ENCODE measurements at places on chromosomes 12 and 14.

DNA sequence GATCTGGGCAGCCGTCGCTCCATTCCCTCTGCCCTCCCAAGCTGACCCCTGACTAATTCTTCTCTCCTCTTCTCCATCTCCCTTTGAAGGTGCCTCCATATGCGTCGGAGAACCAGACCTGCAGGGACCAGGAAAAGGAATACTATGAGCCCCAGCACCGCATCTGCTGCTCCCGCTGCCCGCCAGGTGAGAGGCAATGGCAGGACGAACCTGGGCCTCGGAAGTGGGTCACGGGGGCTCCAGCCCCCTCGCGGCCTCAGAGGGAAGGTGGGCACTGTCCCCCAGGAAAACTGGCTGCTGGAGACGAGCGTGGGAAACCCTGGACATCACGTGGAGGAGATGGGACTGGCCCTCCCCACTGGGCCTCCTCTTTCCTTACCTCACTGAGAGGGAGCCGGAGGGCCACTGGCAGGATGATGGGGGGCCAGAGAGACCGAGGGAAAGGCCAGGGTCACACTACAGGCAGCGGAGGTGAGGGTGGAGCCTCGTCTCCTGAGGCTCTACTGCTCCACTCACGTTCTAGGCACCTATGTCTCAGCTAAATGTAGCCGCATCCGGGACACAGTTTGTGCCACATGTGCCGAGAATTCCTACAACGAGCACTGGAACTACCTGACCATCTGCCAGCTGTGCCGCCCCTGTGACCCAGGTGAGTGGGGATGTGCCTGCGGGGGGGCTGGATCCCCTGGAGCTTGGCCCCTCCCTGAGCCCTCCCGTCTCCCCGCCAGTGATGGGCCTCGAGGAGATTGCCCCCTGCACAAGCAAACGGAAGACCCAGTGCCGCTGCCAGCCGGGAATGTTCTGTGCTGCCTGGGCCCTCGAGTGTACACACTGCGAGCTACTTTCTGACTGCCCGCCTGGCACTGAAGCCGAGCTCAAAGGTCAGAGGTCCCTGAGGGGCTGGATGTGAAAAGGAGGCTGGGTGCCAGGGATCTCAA, 806 bp downstream of the LTBR start:
- peak; percentile 63 for DNase-seq

- no peak for DNase-seq
Measured at GRCh38 chr12:32272465-32272864, 126.9 kb upstream of the FGD4 start.

GRCh38 chr14:86540636-86541247, 1010.8 kb downstream of the FLRT2 start:
- DNase-seq, result no peak

- no peak for DNase-seq
Measured at GRCh38 chr14:105184461-105184860, 3.3 kb upstream of the NUDT14 start.

- no peak for DNase-seq
Measured at GRCh38 chr12:80802652-80803400, 86.1 kb downstream of the MYF5 start.

DNA sequence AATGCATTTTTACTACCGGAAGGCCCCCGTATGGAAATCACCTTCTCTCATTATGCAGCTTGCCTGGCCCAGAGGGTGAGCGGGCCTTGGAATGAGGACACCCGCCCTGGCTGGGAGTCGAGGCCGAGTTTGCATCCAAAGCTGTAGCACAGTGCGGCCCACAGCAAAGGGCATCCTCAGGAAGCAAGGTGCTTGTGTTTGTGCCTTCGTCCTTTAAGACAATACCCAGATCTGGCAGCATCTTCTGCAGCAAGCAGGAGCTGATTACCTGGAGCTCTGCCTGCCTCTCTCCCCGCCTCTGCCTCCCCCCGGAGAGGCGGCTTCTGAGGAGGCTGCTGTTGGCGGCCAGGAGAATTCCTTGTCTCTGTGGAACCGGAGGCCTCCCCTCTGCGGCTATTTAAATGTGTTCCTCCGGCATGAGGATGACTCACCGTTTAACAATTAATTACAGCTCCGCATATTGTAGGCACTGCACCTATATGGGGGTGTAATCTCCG, 145.3 kb downstream of the CACNA1C start:
- DNase-seq, result no peak

DNA sequence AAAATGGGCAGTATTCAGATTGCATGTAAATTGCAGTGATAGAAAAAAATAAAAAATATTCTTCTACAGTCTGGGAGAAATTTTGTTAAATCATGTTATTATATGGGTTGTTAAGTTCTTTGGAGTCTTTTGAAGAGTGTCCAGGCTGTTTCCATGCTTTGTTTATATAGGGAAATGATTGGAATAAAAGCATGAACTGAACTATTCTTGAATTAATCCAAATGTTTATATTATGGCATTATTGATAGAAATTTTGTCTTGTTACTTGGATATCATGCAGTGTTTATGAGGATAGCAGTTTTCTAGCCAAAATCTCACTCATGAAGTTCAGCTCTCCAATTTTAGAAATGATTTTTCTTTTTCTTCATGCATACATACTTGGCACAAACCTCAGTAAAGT, 108.2 kb upstream of the NAV3 start:
- no peak for DNase-seq

GRCh38 chr12:68086019-68086603, 73.4 kb downstream of the IFNG start:
- DNase-seq, result no peak

DNA sequence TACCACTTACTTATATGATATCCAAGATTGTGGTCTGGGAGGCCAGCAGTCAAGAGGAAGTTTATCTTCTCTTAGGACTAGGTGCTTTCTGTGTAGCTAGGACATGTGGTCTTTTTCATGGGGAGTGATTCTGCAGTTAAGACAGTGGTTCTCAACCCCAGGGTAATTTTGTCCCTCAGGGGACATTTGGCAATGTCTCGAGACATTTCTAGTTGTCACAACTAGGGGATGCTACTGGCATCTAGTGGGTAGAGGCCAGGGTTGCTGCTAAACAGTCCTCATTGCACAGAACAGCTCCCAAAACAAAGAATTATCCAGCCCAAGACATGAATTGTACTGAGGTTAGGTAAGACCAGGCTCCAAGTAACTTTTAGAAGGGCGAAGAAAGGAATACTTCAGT, 20.0 kb downstream of the AMDHD1 start:
- no peak for DNase-seq

DNA sequence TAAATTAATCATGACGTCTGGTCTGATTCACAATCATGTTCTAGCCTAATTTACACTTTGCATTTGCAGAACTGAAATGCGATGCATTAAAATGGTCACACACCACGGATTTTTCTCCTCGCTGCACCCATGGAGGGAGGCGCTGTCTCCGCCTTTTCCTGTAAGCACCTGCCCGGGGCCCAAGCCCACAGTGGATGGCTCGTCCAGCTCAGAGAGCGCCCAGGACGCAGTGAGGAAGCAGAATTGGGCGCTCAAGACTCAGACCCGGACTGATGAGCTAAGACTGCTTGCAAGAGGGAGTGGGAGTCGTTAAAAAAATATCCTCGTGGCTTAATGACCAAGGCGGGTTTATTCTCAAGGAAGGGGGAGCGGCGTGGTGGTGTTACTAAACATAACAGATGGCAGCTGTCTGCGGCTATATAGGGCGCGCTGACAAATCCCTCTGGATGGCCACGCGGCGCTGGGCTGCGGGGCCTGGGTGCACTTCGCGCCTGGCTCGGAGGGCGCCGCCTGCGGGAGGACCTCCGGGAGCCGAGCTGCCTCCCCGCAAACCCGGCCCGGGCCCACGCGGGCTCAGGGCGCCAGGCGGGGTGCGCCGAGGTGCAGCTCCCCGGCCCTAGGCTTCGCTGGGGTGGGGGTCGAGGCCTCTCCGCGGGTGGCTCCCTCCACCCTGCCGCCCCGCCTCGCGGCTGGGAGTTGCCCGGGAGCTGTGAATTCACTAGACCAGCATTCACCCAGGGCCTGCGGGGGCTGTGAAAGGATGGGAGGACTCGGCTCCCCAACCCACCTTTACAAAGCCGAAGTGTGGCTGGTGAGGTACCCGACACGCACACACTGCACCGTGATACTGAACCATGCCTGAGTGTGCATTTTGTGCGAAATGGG, 78.7 kb downstream of the PPM1A start:
- peak; percentile 57 for DNase-seq

DNA sequence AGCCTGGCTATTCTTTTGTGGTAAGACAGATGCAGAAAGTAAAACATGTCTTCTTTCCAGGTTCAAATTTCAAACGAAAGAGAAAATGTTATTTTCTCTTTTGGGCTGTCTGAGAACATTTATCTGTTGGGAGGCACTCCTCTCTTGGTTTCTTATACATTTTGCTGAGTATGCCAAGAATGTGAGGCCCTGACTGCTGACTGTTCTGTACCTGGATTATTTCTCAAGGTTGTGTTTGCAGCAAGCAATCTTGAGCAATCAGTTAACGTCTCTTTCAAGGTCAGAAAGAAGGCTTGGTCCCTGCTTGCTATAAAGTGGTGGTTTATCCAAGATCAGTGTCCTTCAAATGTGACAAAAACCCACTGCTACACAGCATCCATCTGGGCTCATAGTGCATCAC, 9.8 kb downstream of the SSTR1 start:
- no peak for DNase-seq

DNA sequence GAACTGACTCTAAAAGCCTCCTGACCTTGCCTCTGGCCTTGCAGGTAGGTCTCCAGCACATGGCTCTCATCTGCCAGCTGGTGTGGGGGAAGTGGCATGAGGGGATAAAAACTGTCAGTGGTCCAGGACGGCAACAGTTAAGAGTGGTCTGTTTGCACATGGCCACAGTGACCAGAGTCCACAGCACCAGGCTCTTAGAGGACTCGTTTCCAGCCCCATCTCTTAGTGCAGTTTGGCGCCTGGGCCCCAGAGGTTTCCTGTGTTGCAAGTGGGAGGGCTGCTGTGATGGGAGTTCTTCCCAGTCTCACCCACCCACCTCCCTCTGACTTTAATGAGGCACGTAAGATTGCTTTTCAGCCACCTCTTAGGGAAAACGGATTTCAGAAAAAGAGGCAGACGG, 37.0 kb downstream of the APPL2 start:
- no peak for DNase-seq

DNA sequence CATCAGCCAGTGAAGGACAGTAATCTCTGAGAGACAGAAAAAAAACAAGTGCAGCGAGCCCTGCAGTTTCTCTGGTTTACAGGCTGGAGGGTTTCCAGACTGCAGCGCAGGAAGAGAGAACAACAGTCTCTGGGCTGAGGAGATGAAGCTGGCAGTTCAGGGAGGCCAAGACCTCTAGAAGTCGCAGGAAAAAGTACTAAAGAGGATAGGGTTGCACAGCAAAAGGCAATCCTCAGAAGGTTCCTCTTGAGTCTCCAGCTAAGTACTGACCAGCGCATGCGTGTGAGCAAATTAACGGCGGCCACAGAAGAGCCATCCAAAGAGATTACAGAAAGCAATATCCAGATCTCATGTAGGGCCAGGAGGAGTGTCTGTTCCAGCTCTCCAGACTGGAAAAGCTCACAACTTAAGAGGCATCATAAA, 12.2 kb upstream of the CCDC60 start:
- no peak for DNase-seq

- DNase-seq, result no peak
Measured at GRCh38 chr12:76508128-76508980, 51.2 kb downstream of the OSBPL8 start.

GRCh38 chr12:45355730-45356129, 139.8 kb downstream of the ANO6 start:
- DNase-seq, result no peak

DNA sequence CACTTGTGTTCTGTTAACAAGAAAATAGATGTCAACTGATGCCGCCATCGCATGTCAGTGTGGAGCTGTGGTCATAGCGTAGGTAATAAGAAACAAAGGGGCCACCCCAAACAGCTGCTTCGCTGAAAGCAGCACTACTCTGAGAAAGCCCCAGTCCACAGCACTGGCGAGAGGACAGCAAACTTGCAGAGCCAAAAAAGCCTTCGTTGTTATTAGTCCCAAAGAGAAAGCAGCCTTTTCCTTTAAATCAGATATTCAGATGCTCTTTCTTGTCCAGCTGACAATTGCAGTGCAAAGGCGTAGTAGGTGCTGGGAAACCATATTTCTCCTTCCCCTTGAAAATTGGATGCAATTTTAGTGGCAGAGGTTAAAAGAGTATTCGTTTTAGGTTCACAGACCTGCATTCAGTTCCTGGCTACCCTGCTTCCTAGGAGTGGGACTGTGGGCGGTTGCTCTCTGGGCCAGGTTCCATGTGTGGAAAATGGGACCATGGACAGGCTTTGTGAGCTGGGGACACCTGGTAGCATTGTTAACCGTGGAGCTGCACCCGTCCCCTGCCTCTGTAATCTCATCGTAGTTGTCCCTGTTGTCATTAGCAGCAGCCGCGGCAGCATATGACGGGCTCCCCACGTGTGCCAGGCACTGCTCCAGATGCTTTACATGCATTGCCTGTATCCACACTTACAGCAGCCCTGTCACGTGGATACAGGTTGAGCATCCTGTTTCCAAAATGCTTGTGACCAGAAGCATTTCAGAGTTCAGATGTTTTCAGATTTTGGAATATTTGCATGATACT, 54.2 kb downstream of the ELK3 start:
- no peak for DNase-seq

DNA sequence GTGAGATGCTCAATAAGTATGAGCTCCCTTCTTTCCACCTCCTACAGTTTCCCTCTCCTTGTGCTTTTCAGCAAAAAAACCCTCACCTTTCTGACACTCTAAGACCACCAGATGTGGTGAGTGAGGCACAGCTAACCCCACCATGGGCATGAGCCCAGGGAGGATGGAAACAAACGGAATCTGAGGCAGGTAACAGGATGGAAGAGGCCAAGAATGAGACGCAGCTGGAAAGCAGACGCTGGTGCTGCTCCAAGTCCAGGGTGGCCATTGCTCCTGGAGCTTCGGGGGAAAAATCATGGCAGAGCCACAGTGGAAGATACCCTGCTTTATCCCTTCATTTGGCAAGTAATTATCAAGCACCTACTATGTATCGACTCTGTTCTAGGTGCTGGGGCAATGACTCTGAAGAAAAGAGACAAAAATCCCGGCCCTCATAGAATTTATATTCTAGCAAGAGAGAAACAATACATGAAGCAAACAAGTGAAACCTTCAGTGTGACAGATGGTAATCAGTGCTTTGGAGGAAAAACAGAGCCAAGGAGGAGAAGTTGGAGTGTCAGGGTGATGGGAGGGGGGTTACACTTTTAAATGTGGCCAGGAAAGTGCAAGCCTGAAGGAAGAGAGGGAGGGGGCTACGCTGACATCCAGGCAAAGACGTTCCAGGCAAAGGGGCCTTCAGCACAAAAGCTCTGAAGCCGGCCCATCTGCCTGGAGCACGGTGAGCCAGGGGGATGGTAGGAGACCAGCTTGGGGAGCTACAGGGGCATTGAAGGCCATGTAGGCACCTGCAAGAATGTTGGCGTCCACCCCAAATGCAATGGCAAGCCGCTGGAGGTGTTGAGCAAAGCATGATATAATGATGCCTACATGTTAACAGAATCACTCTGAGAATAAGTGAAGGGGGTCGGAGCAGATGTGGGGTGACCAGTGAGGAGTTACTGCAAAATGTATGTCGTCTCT, 154.2 kb downstream of the DPF3 start:
- no peak for DNase-seq

- DNase-seq, result no peak
Measured at GRCh38 chr14:100692859-100693558, 33.7 kb upstream of the DLK1 start.
